HS-27A (cell line): ENCODE measurements at places on chromosomes 12 and 14.
A peak's percentile ranks its signal among the peaks of the same experiment; 100 is the strongest.

GRCh38 chr12:70246580-70246979 lies 3.3 kb downstream of the CNOT2 start:
- no peak for DNase-seq

- DNase-seq, result no peak
Measured at GRCh38 chr14:64107438-64107837, 186.7 kb downstream of the ESR2 start.

DNA sequence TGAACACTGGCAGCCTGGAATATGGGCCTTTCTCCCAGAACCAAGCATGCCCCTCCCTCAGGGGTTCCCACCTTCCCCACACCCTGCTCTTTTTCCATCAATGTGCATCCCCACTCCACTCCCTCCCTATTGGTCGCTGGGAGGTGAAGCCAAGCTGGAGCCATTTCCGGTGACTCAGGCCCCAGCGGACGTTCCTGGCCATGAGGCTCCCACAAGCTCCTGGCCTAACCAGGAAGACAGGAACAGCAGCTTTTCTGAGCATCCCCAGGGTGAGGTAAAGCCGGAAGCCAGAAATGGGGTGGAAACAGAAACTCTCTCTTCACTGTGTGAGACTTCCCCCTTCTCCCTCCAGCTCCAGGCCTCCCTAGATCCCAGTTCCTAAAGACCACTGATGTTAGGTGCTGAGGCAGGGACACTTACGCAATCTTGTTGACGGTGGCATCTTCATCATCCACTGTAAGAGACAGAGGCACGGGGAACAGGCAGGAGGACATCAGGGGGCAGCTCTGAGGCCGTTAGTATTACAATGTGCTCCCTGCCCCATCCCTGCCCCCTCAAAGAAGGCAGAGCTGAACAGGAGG lies 5.1 kb downstream of the LMBR1L start:
- no peak for DNase-seq

- DNase-seq, result no peak
Measured at GRCh38 chr12:44873898-44874297, 2.2 kb downstream of the NELL2 start.

DNA sequence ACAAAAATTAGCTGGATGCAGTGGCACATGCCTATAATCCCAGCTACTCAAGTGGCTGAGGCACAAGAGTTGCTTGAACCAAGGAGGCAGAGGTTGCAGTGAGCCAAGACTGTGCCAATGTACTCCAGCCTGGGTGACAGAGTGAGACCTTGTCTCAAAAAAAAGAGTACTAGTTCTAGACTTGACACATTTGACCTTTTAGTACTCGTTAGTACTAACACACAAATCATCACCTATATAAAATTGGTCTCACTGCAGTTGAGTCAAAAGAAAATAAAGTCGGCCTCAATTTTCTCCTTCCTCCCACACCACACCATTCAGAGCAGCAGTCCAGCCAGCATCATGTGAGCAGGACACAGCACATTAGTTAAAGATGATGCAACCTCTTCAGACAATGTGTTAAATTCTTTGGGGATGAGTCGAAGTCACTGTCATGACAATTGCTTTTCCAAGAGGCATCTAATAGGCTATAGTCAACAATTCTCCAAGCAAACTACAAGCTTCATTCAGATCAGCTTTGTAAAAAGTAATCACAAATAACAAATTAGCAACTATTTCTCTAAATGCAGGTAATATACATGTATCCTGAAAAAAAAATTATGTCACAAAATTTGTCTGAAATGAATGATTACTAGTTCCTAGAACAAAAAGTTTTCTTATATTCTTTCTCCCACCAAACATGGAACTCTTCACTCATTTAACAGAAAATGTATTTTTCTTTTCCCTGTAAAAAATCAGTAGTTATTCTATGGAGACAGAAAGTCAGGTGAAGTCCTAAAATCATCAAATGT lies 55.6 kb downstream of the CLIP1 start:
- peak; percentile 43 for DNase-seq

- DNase-seq, result no peak
Measured at GRCh38 chr14:100587763-100588411, 670 bp upstream of the BEGAIN start.
